Activated CD8-positive, alpha-beta memory T cell treated with anti-CD3 and anti-CD28 coated beads for 24 hours (primary cell): ENCODE measurements at places on chromosomes 4 and X.
A peak's percentile ranks its signal among the peaks of the same experiment; 100 is the strongest.

- DNase-seq, result no peak
Measured at GRCh38 chrX:45322820-45323219, 122.1 kb upstream of the DIPK2B start.

- no peak for DNase-seq
Measured at GRCh38 chr4:123836851-123837595, 440.4 kb downstream of the SPRY1 start.

DNA sequence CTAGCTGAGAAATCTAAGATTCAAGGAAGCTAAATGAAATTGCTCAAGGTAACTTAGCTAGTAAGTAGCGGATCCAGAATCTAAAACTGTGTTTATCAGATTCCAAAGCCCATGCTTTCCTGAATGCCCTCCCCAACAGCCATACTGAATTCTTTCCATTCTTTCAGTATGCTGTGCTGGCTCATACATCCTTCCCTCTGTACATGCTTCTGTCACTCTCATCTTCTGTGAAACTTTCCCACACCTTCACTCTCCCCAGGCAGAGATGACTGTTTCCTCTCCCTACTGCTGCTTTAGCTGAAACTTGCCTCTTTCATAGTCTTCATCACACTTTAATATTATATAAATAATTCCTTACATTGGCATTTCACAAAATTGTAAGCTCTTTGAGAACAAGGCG lies 39.3 kb upstream of the SMARCAD1 start:
- DNase-seq, result no peak

GRCh38 chr4:123260653-123261052 lies 135.9 kb upstream of the SPRY1 start:
- no peak for DNase-seq

GRCh38 chrX:13357925-13358324 lies 38.1 kb upstream of the ATXN3L start:
- no peak for DNase-seq

DNA sequence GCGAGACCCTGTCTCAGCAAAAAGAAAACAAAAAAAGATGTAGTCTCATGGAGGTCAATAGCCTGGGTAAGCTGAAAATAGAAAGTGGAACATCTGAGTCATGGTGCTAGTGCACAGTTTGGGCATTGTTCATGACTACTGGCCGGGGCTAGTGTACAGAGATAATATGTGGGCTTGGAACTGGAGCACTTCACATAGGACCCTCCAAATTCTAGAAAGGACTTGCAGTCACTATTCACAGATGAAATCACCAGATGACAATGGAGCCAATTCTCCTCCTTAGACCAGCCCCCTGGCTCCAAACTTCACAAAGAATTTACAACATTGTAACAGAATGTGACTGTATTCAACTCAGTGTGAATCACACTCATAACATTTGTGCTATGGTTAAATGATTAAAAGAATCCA lies 367.8 kb upstream of the SLC7A11 start:
- DNase-seq, result no peak

DNA sequence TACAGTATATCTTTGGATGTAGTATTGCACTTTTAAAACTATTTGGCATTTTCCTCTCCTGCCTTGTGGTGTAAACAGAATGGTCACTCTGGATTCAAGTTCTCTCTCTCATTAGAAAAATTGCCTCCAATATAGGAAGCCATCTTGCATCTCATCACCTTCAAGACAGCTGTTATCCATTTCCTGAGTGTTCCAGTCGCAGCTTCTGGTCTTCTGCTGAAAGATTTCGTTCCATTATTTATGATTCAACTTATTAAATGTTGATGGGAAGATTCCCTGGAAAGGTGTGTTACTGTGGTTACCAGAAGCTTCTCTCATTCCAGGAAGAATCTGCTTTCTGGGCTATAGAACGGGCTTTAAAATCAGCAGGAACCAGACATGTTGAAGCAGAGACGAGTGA lies 568.3 kb upstream of the SLIT2 start:
- no peak for DNase-seq

- DNase-seq, result no peak
Measured at GRCh38 chr4:14247767-14248166, 620.2 kb upstream of the BOD1L1 start.

DNA sequence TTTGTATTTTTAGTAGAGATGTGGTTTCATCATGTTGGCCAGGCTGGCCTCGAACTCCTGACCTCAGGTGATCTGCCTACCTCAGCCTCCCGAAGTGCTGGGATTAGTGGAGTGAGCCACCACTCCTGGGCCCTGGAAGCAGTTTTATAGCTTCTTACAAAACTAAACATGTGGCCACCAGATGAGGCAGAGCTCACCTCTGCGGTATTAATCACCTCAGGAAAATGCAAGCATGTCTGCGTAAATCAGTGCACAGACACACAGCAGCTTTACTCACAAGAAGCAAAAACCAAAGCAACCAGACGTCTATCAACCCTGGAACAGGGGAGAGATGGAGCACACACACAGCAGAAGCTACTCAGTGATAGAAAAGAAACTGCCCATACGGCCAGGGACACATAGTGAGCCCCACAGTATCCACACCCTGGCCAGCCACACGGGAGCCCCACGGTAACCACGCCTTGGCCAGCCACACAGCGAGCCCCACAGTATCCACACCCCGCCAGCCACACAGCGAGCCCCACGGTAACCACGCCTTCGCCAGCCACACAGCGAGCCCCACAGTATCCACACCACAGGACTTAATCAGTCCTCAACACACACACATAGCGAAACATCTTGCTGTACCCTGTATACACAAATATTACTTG lies 30.2 kb downstream of the PPP2R3B start:
- DNase-seq, result no peak

GRCh38 chr4:25012655-25013054 lies 18.1 kb downstream of the LGI2 start:
- DNase-seq, result no peak

GRCh38 chr4:8164194-8164565 lies 5.6 kb upstream of the ABLIM2 start:
- DNase-seq, result no peak

GRCh38 chr4:43846111-43846587 lies 602.5 kb downstream of the KCTD8 start:
- DNase-seq, result no peak

DNA sequence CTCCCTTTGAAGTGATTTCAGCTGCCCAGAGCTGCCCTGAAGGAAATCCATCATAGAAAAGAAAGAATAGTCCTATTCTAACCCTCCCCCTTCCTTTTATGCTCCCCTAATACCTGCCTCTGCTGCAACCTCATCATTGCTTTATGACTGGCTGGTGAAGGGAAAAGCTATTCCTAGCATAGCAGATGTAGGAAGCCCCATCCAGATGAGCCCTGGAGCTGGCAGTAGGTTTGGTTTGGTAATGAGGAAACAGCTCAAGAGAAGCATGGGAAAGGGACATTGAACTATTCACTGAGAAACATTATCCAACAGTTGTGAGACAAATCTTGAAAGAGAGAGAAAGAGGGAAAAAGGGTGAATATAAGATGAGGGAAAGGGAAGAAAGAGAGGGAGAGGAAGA lies 29.2 kb downstream of the ARSJ start:
- DNase-seq, result no peak

GRCh38 chr4:158940271-158940670 lies 162.6 kb upstream of the RAPGEF2 start:
- DNase-seq, result no peak

DNA sequence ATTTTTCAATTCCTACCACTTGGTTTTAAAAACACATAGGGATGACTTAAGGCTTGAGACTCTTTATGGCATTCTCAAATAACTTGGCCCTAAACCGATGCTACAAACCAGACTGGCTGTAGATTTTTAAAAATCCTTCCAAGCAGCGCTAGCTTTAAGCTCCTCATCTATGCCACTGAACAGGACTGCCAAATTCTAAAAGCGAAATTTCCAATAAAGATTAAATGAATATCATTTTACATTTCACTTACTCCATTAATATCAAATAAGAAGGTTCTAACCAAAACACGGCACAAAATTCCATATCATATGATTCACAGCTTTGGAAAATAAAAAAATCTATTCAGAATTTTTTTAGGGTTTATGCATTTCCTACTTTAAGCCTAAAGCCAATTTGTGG lies 134.2 kb downstream of the FANCB start:
- DNase-seq, result no peak

DNA sequence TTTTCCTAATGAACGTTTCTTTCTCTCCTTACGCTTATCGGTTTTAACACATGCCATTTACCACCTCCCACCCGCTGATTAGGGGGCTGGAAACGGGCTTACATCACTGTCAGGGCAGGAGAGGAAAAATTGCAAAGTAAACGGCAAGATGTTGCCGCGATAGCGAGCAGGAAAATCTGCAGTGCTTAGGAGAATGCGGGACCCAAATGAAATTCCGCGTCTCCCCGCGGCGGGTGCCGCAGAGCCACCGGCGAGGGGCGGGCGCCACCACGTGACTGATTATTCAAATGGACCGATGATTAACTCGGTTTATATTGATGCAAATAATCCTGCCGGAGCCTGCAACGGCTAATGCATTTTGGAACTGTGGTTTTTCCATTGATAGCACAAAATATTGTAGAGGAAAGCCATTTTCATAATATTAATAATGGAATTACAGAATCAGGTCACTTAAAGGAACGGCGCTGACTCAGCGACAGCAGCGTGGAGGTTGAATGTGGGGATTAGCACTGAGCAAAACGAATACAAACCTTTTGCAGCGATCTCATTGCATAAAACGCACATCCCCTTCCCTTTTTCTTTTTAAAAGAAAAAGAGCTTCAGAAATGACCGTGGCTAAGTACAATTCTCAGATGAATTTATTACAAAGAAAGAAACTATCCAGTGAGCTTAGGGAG lies 224.2 kb downstream of the STIM2 start:
- peak; percentile 59 for DNase-seq

GRCh38 chr4:75327804-75328512 lies 186.2 kb downstream of the RCHY1 start:
- DNase-seq, result no peak

DNA sequence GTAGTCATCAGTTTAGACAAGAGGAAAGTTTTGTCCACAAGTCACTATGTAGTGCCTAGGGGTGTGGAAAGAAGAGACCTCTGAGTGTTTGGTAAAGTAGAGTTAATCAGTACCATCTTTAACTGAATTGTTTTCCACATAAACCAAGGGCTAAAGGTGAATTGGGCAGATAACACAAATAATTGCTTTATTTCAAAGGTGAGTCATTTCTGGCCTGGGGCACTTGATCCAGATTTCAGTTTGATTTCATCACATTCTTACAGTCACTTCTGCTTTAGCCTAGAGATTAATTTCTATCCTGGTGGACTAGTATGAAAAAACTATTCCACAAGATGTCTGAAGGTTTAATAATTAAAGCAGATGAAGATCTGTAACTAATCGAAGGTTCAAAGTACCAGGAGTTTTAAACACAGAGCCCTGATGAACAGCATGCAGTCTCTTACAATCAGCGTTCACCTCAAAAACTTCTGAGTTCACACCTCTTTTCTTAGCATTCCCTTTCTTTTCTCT lies 74.5 kb upstream of the BOD1L1 start:
- no peak for DNase-seq

- DNase-seq, result no peak
Measured at GRCh38 chr4:119165767-119166166, 30.1 kb downstream of the MYOZ2 start.

DNA sequence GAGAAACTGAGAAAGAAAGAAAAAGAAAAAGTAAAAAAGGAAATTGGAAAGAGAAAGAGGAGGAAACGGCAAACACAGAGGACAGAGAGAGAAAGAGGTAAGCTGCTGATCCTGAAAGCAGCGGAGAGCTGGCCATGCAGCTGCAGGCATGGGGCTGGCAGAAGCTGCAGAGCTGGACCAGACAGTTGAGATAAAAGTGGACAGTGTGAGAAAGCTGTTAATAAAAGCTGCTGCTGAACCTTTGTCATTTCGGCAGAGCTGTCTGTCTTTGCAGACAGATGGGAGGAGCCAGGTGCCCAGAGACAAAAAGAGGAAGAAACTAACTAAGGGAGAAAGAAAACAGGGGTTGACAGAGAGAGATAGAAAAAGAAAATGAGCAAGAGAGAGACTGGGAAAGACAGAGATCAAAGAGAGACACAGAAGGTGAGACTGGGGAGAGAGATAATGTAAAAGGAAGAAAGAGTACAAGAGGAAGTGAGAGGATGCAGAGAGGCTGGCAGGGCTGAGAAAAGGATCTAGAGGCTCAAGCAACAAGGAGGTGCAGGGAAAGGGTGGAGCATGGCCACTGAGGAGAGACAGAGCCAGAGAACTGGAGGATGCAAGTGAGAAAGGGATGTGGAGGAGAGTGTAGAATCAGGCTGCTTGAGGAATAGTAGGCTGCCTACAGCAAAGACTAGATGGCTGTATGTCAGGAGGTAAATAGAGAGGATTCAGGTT lies 376.8 kb upstream of the FGF16 start:
- no peak for DNase-seq
